Stimulated activated CD8-positive, alpha-beta memory T cell treated with anti-CD3 and anti-CD28 coated beads, Interleukin-2, amount 100 ng/mL, for 1 hour (primary cell): ENCODE measurements at places on chromosomes 16 and 17.

DNA sequence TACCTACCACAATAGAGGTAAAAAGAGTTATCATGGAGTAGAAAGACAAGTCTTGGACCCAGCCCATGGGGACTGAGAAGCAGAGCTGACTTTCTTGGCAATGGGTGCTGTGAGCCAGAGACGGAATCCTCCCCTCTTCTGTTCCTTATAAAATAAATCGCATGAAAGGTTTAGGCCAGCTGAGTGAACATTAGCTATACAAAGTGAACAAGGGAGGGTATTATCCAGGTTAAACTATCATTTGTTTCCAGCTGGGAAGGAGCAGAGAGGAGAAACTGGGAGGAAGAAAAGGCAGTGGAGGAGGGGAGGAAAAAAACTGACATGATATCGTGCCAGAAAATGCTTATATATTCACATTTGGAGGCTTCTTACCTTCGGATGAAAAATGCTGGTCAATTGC is 13.3 kb upstream of the PAFAH1B1 start:
- DNase-seq: no peak

- DNase-seq: no peak
Observed at GRCh38 chr16:20976576-20976975, 76.0 kb downstream of the LYRM1 start.

GRCh38 chr16:49483251-49483650 is 109.6 kb downstream of the C16orf78 start:
- DNase-seq: no peak

GRCh38 chr16:80503107-80503506 is 37.7 kb upstream of the DYNLRB2 start:
- DNase-seq: no peak

- peak; percentile 13 for DNase-seq
Observed at GRCh38 chr16:87897521-87898505, 28.5 kb upstream of the SLC7A5 start.

- no peak for DNase-seq
Observed at GRCh38 chr16:71929048-71929447, 33.7 kb downstream of the IST1 start.
